DMS53 (cell line): ENCODE measurements at places on chromosomes 5 and 9.

DNA sequence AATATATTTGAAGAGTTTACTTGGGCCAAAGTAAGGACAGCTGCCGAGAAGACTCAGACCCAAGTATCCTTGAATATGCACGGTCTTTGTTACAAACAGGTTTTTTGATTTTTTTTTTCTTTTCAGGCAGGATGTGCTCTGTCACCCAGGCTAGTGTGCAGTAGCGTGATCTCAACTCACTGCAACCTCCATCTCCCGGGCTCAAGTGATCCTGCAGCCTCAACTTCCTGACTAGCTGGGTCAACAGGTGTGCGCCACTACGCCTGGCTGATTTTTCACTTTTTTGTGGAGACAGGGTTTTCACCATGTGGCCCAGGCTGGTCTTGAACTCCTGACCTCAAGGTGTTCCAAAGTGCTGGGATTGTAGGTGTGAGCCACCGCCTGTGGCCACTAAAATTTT is 27.4 kb downstream of the JMY start:
- DNase-seq = peak; percentile 29

GRCh38 chr9:138049085-138049778 is 171.7 kb downstream of the CACNA1B start:
- DNase-seq = no peak

DNA sequence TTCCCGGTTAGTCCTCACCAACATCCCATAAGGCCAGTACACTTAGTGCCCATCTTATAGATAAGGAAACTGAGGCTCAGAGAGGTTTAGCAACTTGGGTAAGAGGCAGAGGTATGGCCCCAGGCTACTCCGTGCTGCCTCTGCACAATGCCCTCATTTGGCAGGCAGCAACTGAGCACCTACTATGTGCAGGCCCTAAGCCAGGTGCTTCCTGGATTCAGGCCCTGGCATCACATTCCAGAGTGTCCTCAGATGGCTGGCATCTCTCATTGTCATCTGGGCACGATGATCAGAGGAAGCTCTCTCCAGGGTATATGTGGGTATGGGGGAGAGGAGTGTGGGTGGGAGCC is 53.8 kb upstream of the PSD2 start:
- no peak for DNase-seq

GRCh38 chr9:130128251-130128650 is 44.0 kb upstream of the NCS1 start:
- no peak for DNase-seq

GRCh38 chr9:79616013-79616412 is 44.2 kb downstream of the TLE4 start:
- DNase-seq = no peak

DNA sequence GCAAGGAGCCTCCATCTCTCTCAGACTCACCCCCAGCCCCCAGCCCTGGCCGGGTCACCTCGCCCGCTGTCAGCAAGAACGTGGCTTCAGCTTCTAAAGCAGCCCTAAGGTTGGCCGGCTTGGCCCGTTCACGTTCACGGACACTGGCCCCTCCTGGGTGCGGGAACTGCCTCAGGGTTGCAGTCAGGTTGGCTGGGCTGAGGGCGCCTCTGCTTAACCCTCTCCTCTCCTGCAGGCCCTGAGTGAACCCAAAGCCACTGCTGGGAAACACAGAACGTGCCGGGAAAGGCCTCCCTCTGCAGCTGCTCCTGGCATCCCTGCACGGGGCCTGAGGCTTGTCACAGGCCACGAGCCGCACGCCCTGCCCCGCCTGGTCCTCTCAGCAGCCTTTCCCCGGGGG is 40.1 kb upstream of the UBAC1 start:
- peak; percentile 28 for DNase-seq

- DNase-seq = no peak
These were observed 648.1 kb downstream of the ACTL7B start for GRCh38 chr9:108207561-108208165.

GRCh38 chr5:126354012-126354857 is 69.0 kb upstream of the GRAMD2B start:
- DNase-seq = peak; percentile 75

DNA sequence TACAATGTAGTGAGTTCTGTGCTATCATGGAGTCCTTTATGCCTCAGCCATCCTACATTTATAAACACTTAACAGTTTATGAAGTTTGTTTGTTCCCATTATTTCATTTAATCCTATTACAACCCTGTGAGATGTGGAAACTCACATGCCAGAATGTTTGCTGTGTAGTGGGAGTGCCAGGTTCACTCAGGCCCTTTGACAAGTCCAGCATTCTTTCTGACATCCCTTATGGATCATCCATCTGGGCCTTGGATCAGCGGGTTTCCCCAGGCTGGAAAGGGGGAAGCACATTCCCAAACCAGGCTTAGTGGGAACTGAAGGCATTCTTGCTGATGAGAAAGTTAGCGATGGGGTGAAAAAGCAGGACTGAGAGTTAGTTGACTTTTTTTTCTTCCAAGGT is 128.1 kb upstream of the OTULINL start:
- DNase-seq = no peak

- peak; percentile 96 for DNase-seq
These were observed 24.8 kb downstream of the CCNJL start for GRCh38 chr5:160287378-160288051.

GRCh38 chr5:180324601-180324950 is 28.6 kb downstream of the GFPT2 start:
- no peak for DNase-seq

DNA sequence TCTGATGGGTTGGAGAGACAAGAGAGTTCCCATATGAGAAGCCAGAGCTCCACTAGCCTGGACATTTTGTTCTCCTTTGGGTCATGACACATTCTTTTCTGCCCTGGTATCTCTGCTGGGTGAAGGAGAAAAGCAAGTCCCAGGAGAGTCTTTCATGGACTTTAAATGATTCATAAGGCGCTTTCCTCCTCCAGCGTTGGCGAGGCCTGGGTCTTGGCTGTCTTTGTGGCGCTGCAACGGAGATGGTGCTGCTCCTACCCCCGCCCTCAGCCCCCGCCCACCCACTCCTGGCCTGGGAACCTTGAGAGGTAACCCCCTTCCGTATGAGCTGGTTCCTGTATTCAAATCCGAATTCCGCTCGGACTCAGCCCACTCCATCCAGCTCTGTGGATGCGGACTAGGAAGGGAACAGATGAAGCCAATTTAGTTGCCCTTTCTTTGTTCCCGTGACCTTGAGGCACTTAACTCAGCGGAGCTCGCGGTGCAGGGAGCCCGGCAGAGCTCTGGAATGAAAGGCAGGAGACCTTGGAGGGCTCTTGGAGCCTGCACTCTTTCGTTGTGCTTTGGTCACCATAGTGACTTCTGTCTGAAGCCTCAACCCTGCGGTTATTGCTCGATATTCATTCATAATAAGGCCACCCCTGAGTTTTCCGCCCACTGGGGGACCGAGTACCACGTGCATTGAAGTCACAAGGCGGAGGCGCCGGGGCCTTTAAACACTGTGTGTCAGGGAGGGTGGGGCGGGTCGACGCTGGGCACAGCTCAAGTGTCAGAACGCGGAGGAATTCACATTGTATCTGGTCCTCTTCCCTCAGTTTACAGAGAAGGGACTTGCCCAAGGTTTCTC is 14.0 kb upstream of the PWWP2A start:
- DNase-seq = peak; percentile 17

GRCh38 chr9:84103651-84104377 is 123.2 kb downstream of the RMI1 start:
- no peak for DNase-seq

GRCh38 chr9:97889941-97890887 is 32.1 kb downstream of the TRMO start:
- DNase-seq = peak; percentile 43

DNA sequence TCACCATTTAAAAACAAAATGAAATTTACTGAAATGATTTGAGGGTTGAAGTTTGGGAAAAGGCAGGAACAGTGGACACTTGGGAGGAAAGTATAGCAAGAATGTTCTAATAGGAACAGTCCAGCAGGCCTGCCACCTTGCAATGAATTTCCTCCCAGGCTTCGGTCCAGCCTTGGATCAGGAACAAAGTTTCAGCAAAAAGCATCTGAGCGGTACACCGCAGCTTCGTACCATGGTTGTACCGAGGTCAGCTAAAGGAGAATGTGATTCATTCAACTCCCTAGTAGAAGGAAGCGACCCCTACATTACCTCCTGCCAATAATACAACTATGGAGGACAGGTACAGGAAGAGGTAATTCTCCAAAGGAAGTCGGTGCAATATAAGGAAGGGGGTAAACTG is 111.4 kb downstream of the ENC1 start:
- no peak for DNase-seq

GRCh38 chr9:84823421-84824271 is 154.1 kb downstream of the NTRK2 start:
- DNase-seq = no peak

- DNase-seq = peak; percentile 10
These were observed 486.8 kb downstream of the PSAT1 start for GRCh38 chr9:78783743-78784142.

DNA sequence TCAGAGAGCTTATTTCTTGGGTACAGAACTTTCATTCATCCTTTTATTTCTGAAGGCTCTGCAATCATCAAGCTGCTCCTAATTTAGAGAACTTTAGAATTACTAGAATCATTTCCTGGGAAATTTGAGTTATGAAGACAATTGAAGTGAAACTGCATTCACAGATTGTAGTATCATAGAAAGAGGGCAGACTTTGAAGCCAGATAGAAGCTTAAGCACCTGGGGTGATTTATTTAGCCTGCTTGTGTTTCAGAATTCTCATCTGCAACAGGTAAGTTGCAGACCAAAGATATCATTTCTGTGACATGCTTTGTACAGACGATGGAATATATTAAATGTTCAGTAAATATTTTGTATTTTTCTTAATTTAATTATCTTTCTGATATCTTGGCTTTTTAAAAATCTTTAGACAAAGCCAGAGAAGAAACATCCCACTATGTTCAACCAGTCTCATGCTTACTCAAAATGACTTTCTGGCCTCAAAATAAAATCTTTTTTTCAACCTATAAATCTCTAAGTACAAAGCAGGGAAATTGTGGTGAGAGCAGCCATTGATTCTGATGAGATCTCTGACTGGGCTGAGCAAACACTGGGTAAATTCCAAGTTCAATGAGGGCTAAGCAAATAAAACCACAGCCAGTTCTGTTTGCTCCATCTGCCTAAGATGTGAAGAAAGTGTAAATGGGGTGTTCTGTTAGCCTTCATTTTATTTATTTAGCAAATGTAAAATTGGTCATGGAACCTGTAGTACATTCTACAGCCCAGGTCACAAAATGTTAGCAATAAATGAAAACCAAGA is 264.7 kb upstream of the CCNG1 start:
- DNase-seq = peak; percentile 67

- peak; percentile 37 for DNase-seq
These were observed 2.4 kb upstream of the FAM78A start for GRCh38 chr9:131278702-131279111.

DNA sequence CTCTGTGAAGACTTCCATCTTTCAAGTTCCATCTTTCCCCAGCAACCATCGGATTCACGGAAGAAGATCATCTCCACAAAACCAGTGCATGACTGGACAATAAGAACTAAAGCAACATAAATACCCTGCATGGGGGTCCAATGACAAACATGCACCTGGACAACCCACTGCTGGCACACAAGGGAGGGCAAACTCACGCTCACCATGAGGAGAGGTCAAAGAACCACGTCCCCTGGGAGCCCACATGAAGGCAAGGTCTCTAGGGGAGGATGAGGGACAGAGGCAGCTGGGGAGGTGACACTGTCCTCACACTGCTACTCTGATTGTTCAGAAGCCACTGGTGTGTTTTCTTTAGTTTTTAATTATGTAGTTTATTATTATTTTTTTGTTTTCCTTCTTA is 190.8 kb downstream of the MED10 start:
- no peak for DNase-seq

GRCh38 chr5:60517850-60518249 is 182.1 kb downstream of the DEPDC1B start:
- DNase-seq = no peak

GRCh38 chr5:142846406-142846805 is 76.2 kb downstream of the ARHGAP26 start:
- no peak for DNase-seq

DNA sequence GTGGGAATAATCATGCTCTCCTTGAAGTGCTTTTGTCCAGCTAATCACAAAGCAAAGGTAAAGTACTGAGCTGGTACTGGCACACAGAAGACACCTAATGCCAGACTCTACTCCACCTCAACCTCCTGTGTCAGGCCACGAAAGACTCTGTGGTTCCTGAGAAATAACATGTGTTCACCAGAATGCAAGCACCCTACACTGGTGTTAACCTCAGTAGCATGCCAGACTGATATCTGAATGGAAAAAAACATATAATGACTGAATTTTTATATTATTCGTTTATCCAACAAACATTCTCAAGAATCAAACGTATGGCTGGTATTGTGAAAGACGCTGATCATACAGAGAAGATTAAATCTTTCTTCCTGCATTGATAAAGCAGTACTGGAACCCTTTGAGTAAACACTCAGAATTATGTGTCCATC is 97.1 kb upstream of the IFNE start:
- no peak for DNase-seq

DNA sequence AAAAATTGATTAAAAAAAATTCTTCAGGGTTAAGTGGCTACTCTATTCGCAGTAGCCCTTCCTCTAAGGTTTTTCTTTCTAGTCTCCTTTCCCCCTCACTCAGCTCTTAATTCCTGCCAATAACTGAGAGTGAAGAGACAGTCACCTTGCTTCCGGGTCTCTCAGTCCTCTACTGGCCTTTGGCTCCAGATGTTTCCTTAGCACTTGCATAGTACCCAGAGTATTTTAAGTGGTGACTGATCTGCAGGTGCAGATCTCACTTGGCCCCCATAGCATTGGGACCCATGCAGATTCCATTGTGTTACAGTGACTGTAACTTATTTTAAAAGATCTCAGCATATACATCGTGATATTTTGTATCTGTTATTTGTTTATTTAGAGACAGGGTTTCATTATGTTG is 66.2 kb downstream of the GCNT1 start:
- no peak for DNase-seq

DNA sequence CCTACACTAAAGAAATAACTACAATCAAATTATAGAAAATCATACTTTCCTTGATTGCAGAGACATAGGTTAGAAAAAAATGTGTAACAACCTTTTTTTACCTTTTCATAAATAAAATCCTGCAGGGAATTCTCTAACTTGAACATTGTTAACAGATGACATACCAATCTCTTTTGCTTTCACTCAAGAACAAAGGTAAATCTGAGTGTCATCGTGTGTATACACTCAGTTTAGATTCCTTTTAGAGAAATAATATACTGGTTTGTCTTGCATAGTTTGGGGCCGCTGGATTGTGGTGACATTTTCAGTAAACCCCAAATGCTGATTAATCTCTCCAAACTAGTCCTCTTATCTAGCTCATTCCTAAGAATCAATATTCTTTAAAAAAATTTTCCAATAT is 20.8 kb upstream of the MTAP start:
- no peak for DNase-seq

- DNase-seq = no peak
These were observed 55.3 kb upstream of the SPATA31E1 start for GRCh38 chr9:87827341-87827740.

GRCh38 chr9:30744871-30745270 is 1639.6 kb upstream of the ACO1 start:
- no peak for DNase-seq

GRCh38 chr5:74360535-74361210 is 279.9 kb downstream of the ENC1 start:
- DNase-seq = no peak

- DNase-seq = no peak
These were observed 176.5 kb upstream of the FBN2 start for GRCh38 chr5:128714551-128714950.
